ENCODE measurements at places on chromosomes 2 and 18. TPM values are rescaled to one million over a fixed set of nuclear protein-coding genes. Genes with fewer than 3 reads are reported as not detected.

Gene MAP2
- 0.59 TPM for total RNA-seq

Gene GALNT13
- total RNA-seq: 2.7 TPM

Gene UNC80
- not detected for total RNA-seq

Gene LAPTM4A
- 161 TPM for total RNA-seq

Gene SPIRE1
- 26.4 TPM for total RNA-seq

Gene CTNNA2
- 0.05 TPM for total RNA-seq

All from smooth muscle cell of the umbilical artery (primary cell).